NCI-H774 (cell line): ENCODE measurements at places on chromosomes 1 and 21.

DNA sequence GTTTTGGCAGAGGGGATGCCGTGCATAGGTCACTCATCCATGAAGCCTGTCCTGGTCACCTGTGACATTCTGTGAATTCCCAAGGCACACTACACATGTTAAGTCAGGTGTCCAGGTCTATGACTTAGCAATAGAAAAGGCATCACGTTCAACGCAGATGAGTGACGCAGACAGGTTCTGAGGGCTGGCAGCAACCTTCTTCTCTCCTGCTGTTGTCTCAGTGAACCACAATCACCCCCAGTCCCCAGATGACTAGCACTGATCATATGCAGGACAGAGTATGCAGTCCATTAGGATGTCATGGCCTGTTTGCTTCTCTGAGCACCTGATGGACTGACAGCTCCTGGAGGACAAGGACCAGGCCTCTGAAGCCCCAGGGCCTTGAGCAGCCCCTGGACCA lies 157.8 kb upstream of the KAZN start:
- DNase-seq: no peak

GRCh38 chr1:85230305-85230977 lies 29.0 kb downstream of the C1orf52 start:
- no peak for DNase-seq

DNA sequence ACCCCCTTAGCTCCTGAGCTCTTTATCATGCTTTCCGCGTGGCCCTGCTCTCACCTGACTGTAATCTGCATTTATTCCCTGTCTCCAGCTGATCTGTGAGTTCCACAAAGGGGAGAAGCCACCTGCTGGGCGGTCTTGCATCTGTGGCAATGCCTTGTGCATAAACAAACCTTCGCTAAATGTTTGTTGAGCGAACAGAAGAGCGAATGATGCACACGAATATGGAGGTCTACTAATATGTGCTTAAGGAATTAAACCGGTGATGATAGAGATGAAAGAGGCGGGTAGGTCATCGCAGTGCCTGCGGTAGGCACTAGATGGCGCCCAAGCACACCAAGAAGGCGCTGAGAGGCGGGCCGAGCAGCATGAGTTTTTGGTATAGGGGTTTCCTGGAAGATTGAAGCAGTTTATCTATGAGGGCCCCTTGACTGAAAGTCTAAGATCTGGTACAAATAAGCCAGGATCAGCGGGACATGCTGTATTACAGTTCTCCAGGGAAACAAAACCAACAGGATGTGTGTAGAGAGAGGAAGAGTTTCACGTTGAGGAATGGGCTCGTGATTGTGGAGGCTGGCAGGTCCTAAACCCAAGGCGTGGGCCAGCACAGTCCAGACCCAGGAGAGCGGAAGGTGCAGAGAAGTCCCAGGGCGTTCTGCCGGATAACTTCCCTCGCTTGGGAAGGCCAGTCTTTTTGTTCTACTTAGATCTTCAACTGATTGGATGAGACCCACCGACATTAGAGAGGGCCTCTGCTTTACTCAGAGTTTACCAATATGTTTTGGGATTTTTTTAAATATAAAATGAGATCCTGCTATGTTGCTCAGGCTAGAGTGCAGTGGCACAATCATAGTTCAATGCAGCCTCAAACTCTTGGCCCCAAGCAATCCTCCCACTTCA lies 34.7 kb downstream of the TOMM20 start:
- DNase-seq: peak; percentile 72

DNA sequence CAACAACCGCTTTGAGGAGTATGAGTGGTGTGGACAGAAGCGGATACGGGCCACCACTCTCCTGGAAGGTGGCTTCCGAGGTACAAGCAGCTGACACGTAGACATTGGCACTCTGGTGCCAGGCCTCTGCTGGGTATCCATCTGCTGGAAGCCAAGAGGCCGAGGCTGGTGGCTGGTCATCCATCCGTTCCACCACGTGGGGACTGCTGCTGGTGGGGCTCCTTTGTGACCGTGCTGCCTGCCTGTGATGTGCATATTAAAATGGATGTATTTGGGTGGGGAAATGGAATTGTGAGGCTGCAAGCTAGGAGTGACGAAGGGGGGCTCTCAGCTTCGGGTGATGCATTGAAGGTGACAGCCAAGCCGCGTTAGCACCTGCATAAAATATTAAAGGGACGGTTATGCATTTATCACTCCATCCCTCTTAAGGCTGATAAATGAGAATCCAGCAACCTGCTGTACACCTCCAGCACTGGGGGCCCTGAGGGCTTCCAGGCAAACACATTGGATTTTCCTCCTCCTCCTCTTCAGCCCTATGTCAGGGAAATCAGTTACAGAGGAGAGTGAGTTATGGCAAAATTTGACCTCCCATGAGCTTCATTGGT lies 38.1 kb downstream of the TMEM53 start:
- DNase-seq: no peak

DNA sequence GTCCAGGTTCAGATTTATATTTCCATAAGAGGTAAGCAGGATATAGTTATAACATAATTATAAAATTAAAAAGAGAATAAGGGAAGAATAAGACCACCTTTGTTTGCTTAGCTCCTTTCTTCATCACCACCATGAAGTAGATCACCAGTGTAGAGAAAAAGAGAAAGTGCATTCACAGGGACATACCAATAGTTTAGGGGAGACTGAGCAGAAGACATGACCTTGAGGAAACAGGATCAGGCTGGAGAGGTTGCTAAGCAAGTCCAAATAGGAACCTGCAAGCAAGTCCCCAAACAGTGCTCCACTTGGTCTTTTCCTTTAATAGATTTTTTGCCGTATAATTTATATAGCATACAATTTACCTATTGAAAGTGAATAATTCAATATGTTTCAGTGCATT lies 63.0 kb downstream of the KCNT2 start:
- DNase-seq: no peak

GRCh38 chr1:172939475-172939874 lies 111.3 kb downstream of the TNFSF18 start:
- no peak for DNase-seq

DNA sequence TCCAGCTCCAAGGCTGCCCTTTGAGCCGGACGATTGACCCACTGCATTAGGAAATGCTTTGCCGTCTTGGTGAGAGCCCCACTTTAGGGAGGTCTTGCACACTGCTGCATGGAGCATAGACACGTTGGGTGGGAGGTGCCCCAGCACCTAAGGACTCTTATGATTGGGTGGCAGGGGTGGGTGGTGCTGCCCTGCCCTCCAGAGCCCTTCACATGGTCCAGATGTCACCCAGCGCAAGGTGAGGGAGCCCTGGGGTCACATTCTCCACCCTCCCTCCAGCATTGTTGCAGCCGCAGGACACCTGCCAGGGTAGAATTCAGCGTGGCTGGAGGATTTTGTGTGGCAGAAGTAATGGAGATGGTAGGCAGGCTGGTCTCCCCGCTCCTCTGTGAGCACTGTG lies 137.4 kb upstream of the COL6A1 start:
- DNase-seq: no peak

DNA sequence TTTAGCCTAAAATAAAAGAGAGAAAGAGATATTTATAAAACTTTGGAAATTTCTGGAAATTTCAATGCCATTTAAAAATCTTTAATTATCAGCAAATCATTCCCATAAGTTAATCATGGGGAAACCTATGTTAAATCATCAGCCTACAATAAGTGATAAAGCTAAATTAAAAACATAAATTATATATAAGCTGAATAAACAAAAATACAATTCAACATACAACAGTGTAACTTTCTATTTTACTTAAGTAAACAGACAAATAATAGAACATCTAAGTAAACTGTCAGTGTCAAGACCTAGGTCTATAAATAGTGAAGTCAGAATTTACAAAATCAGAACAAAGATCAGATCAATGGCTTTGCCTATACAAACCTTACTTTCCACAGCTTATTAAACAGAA lies 57.5 kb downstream of the EPRS1 start:
- no peak for DNase-seq

GRCh38 chr21:33688353-33688752 lies 46.1 kb downstream of the ITSN1 start:
- no peak for DNase-seq

GRCh38 chr1:7583291-7584096 lies 187.6 kb upstream of the VAMP3 start:
- DNase-seq: no peak

- DNase-seq: no peak
Observed at GRCh38 chr1:112465122-112465521, 43.6 kb upstream of the WNT2B start.

DNA sequence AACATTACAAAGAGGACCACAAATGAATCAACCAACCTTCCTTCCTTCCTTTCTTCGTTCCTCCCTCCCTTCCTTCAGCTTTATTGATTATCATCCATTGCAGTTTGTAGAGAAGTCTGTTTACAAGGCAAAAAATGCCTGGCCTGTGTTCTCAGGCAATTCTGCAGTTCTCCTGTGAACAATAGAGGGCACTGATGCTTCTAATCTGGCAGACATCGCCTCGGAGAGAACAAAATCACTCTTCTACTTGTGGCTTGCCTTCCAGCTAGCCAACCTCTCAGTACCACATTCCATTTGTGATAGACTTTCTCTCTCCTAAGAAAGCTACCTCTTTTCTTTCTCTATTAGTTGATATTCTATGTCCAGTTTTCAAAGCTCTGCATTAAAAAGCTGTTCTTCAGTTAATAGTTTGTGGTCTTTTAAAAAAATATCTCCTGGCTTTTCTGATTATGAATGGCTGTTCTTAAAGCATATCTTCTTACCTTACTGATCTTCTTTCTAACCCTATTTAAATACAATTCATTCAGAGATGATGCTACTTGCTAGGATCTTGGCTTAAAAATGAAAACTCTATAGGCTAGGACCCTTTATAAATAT lies 26.9 kb upstream of the ESRRG start:
- DNase-seq: peak; percentile 76

GRCh38 chr1:109789551-109790180 lies 25.9 kb upstream of the EPS8L3 start:
- DNase-seq: no peak

GRCh38 chr1:213541641-213542040 lies 446.1 kb upstream of the PROX1 start:
- DNase-seq: no peak

DNA sequence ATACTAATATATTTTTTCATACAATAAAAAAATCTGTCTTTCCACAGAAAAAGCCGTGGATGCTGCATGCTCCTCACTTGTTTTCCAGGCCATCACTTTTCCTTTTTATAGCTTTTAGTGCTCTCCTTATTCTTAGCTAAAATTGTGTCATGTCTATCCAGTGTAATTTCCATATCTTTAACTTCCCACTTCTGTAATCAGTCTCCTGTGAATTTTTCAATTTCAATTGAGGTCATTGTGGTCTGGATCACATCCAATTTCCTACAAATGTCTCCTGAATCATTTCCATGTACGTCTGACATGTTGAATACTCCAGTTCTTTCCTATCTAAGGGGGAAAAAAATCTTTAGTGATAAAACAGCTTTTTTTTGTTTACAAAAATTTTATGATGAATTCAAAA lies 838.2 kb upstream of the B3GALT2 start:
- no peak for DNase-seq

GRCh38 chr1:241423541-241424479 lies 66.8 kb upstream of the RGS7 start:
- peak; percentile 69 for DNase-seq

- DNase-seq: no peak
Observed at GRCh38 chr21:36509973-36510664, 30.2 kb upstream of the CLDN14 start.

DNA sequence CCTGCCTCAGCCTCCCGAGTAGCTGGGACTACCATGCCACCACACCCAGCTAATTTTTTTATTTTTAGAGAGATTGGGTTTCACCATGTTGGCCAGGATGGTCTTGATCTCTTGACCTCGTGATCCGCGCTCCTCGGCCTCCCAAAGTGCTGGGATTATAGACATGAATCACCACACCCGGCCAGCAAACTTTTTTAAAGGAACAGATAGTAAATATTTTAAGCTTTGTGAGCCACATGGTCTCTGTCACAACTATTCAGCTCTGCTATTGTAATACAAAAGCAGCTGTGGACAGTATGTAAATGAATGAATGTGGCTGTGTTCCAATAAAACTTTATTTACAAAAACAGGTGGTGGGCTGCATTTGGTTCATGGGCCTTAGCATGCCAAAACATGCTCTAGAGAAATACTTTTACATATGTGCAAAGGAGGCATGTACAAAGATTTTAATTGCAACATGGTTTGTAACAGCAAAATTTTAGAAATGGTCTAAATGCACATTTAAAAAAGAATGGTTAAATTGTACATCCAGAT lies 47.0 kb downstream of the CDCP2 start:
- DNase-seq: no peak

DNA sequence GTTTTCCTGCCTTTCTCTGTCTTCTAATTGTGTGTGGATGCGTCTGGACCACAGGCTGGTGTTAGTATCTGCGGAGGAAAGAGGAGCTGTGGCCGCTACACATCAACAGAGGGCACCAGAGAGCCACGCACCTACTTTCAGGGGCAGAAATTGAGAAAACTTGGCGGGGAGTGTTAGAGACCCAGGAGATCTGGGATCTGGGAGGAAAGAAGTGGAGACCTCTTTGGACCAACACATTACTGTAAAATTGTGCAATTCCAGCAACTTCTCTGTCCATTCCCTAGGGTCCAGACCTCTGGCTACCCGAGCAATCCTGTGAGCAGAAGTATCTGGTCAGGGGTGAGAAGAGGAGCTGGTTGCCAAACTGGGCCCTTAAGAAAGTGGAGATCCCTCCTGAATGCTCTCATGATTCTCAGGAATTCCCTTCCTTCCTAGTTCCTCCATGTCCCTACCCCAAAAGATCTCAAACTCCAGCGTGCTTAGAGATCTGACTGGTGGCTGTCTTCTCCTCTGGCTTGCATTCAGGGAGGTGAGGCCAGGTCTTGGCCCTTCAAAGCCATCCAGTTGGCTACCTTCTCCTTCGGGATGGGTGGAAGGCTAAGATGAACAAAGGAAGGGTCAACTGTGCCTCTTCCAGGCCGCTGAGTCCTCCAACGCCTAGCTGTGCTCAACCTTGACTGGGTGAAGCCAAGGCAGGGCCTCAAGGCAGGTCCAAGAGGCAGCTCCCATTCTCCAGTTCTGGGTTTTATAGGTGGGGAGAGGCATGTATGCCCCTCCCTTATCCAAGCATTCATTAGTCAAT lies 1.2 kb upstream of the KIRREL1 start:
- DNase-seq: peak; percentile 2

- DNase-seq: no peak
Observed at GRCh38 chr1:26912147-26912490, 1.7 kb downstream of the NR0B2 start.

- DNase-seq: no peak
Observed at GRCh38 chr1:25484096-25484495, 53.4 kb downstream of the MACO1 start.

- peak; percentile 93 for DNase-seq
Observed at GRCh38 chr1:36224537-36225282, 467 bp downstream of the THRAP3 start.

GRCh38 chr1:84398175-84399155 lies at the start of gene DNASE2B:
DNASE2B (plus strand) TSS chr1:84398484; CDS start chr1:84398565, 81 bp downstream.
- no peak for DNase-seq
